ENCODE measurements at places on chromosomes 7 and 10.

DNA sequence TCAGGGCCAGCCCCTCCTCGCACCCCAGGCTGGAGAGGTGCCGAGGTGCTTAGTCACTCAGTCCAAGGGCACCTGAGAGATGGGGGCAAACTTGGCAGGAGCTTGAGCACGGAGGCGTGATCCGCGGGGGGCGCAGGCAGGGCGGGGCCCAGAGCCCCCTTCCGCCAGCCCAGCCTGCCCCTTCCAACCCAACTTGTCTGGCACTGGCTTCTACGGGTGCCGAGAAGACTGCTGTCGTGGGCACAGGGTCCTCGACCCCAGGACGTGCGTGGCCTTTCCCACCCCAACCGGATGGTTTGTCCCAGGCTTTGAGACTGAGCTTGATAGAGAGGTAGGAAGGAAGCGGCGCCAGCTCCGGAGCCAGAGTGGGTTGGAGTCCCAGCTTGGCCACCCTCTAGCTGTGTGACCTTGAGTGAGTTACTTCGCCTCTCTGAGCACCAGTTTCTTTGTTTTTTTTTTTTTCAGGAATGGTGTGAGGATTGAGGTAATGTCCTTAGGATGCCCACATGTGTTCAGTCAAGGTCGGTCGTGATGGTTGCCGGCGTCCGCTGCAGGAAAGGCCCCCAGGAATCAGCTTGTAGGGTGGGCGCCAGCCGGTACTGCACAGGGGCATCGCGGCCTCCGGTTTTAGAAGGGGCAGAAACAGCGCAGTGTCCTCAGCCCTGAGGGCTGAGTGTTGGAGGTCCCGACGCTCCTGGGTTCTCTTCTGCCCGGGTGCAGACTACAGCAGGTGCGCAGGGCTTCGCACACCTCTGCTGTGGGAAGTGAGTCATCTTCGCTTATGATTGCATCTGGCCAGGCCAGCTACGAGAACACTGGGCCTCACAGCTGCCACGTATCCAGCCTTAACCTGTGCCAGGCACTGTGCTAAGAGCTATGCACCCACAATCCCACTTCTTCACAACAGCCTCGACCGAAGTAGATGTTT is 28.6 kb upstream of the VAX1 start:
- no peak for DNase-seq

- DNase-seq: no peak
These were observed 717 bp downstream of the ADCY1 start for GRCh38 chr7:45574669-45575500.

- no peak for DNase-seq
These were observed 219.2 kb downstream of the CAMK1D start for GRCh38 chr10:12568391-12569009.

GRCh38 chr7:24241206-24241605 is 42.8 kb upstream of the NPY start:
- DNase-seq: no peak

GRCh38 chr10:110506448-110506847 is 8.7 kb downstream of the DUSP5 start:
- no peak for DNase-seq

GRCh38 chr10:16905320-16905719 is 88.1 kb upstream of the RSU1 start:
- no peak for DNase-seq

- DNase-seq: no peak
These were observed 475.5 kb downstream of the RPS24 start for GRCh38 chr10:78508955-78509748.

GRCh38 chr7:50697748-50698147 is 84.9 kb downstream of the GRB10 start:
- no peak for DNase-seq

DNA sequence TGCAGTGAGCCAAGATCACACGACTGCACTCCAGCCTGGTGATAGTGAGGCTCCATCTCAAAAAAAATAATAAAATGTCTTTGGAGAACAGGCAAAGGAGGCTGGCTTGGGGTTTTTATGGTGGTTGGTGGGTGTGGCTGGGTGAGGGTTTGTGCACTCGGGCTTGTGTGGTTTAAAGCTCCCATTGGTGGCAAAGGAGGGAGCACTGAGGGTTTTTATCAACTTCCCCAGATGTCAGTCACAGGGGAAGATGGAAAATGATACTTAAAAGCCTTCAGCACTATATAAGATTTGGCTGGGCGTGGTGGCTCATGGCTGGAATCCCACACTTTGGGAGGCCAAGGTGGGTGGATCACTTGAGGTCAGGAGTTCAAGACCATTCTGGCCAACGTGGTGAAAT is 16.3 kb upstream of the RNF216 start:
- no peak for DNase-seq

- no peak for DNase-seq
These were observed 11.2 kb upstream of the TECTB start for GRCh38 chr10:112271982-112272381.

- DNase-seq: no peak
These were observed 20.6 kb downstream of the DNAJB6 start for GRCh38 chr7:157357129-157358040.

- no peak for DNase-seq
These were observed 22.1 kb downstream of the HNRNPA2B1 start for GRCh38 chr7:26178272-26178960.

DNA sequence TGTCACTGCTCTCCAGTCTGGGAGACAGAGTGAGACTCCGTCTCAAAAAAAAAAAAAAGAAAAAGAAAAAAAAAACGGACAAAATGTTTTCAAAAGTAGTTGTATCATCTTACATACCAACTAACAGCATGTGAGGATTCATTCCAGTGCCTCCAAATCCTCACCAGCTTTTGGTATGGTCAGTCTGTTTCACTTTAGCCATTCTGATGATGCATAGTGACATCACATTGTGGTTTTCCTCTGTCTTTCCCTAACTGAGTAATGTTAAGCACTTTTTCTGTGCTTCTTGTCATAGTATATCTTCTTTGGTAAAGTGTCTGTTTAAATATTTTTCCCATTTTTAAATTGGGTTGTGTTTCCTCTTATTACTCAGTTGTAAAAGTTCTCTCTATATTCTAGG is 251.4 kb upstream of the CTBP2 start:
- no peak for DNase-seq

- no peak for DNase-seq
These were observed 607.6 kb downstream of the KCNMA1 start for GRCh38 chr10:77029777-77030717.

GRCh38 chr10:48976196-48976595 is 36.6 kb upstream of the LRRC18 start:
- DNase-seq: no peak

DNA sequence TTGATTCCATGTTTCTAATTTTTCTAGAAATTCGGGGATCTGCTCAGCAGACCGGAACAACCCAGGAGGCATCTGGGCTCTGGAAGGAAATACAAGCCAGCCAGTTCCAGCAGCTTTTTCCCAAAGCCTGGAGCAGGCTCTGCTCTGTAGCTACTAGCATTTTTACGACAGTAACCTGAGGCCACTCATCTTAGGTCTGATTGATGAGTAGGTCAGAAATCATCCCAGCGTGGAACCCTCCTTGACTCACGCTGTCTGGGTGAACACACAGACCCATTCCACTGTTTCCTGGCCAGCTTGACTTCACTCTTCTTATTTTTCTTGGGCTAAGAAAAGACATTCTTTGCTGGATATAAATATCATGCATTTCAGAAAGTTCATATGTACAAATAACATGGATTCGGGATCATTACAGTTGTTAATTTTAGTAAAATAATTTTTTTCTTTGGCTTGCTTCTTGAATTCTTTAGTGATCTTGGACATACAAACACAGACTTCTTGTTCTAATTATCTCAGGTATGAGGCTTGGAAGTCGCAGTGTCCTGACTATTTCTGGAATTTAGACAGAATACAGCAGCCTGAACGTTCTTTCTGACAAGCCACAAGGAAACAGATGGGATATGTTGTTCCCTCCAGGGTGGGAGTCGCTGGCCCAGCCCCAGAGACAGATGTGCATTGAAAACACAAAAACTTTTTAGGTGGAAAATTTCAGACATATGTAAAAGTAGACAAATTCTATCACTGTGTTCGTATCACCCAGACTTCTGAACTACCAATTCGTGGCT is 54.6 kb upstream of the PITRM1 start:
- no peak for DNase-seq

- no peak for DNase-seq
These were observed 11.8 kb downstream of the BTBD16 start for GRCh38 chr10:122282909-122283308.

GRCh38 chr7:106794276-106795083 is 70.6 kb upstream of the PIK3CG start:
- no peak for DNase-seq

DNA sequence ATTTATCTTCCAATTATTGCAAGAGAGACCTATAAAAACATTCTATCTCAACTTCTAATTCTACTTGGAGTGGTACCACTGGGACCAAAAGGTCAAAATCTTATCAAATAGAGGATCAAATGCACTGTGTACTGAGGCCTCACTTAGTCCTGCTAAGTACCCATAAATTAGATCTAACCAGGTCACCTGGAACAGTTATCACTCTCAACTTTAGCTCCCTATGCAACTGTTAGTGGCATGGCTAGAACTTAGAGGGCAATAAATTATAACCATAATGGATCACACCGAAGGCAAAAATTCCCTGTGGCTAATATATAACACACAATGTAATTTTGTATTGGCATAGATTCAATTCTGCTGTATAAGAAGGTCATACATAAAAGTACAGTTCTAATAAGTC is 428.9 kb downstream of the PCDH15 start:
- DNase-seq: no peak

DNA sequence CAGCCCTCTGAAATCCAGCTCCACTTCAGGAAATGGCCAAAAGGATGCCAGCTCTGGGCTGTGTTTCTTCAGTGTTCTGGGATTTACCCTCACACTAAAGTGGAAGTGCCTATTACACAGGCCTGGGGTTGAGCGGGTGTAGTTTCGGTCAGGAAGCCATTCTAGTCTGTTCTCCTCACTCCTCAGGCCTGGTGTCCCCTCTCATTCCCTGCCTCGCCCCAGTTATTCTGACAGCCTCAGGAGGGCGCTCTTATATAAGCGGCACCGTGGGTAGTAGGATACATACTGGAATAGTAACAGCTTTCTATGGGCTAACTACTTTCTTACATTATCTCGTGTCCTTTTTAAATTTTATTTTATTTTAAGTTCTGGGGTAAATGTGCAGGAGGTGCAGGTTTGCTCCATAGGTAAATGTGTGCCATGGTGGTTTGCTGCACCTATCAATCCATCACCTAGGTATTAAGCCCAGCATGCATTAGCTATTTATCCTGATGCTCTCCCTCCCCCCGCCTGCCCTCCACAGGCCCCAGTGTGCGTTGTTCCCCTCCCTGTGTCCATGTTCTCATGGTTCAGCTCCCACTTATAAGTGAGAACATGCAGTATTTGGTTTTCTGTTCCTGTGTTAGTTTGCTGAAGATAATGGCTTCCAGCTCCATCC is 12.2 kb upstream of the LGI1 start:
- no peak for DNase-seq

DNA sequence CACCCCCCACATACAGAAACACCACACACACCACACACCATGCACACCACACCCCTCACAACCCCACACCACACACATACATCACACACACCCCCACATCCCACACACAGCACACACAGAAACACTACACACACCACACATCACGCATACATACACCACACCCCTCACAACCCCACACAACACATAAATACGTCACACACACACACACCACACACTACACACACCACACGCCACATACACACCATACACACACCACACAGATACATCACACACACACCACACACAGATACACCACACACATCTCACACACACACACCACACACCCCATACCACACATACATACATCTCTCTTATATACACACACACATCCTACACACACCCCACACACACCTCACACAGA is 126.2 kb downstream of the ANLN start:
- DNase-seq: no peak

- DNase-seq: no peak
These were observed 10.0 kb downstream of the CAV1 start for GRCh38 chr7:116534790-116535189.

DNA sequence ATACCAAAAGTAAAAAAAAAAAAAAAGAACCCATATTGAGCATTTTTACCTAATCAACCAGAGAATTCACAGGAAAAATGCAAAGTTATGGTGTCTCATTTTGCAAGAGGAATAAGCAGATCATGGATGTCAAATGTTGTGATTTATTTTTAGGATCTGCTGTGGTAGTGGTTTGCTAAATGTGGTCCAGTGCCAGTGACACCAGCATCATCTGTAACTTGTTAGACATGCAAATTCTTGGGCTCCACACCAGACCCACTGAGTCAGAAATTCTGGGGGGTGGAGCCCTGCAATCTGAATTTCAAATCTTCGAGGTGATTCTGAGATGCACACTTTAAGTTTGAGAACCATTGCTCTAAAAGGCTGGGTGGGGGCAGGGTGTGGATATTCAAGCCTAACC is 30.1 kb upstream of the ZEB1 start:
- no peak for DNase-seq

DNA sequence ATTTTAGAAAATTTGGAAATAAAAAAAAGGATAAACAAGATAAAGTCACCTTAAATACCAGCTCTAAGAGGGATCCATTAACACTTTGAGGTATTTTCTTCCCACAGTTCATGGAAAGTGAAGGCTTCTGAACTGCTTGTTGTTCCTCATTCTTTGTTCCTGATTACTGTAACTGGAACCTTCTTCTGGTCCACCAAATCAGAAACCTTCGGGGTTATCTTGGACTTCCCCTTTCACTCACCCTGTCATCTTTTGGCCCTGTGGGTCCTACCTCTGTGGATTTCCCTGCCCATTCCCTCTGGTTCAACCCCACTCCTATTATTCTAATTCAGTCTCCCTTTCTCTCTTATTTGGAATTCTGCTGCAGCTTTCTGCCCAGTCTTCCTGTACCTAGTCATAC is 116.5 kb upstream of the PRPS1L1 start:
- no peak for DNase-seq

GRCh38 chr10:117900280-117900679 is 146.5 kb downstream of the RAB11FIP2 start:
- no peak for DNase-seq

GRCh38 chr10:4532011-4532410 is 294.0 kb upstream of the AKR1E2 start:
- DNase-seq: no peak

DNA sequence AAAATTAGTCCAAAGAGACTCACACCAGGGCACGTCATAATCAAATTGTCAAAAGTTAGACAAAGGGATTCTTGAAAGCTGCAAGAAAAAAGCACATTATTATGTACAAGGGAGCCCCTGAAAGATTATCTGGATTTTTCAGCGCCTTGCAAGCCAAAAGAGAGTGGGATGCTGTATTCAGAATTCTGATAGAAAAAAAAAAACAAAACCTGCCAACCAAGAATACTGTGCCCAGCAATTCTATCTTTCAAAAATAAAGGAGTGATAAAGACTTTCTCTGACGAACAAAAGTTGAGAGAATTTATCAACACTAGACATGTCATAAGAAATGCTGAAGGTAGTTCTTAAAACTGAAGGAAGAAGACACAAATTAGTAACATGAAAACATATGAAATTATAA is 240.2 kb downstream of the SNX13 start:
- DNase-seq: no peak

- no peak for DNase-seq
These were observed 11.7 kb downstream of the MAP3K8 start for GRCh38 chr10:30445711-30446110.

- DNase-seq: no peak
These were observed 40.1 kb downstream of the TNRC18 start for GRCh38 chr7:5383314-5384098.

GRCh38 chr10:12484002-12484918 is 134.9 kb downstream of the CAMK1D start:
- DNase-seq: peak; percentile 68

- no peak for DNase-seq
These were observed 294.3 kb downstream of the RPS24 start for GRCh38 chr10:78327778-78328591.

All from occipital lobe (tissue), 3 donors.